CD8-positive, alpha-beta memory T cell (primary cell): ENCODE measurements at places on chromosomes 5 and 9.

GRCh38 chr9:26240020-26240419 lies 561.8 kb upstream of the TUSC1 start:
- no peak overlapping the region for H3K4me3 ChIP-seq
- no peaks in the 10 kb centered on the region for H3K27me3 ChIP-seq
- no peak overlapping the region for H3K27ac ChIP-seq

GRCh38 chr5:160843240-160843639 lies 8.8 kb downstream of the ATP10B start:
- H3K27me3 ChIP-seq: no peaks in the 10 kb centered on the region
- no peak for DNase-seq
- no peaks in the 10 kb centered on the region for H3K4me1 ChIP-seq
- H3K4me3 ChIP-seq: no peak overlapping the region
- no peak overlapping the region for H3K27ac ChIP-seq
- H3K36me3 ChIP-seq: no peaks in the 10 kb centered on the region

GRCh38 chr5:31417512-31417911 lies 114.4 kb downstream of the DROSHA start:
- no peak for DNase-seq
- peaks cover 32% of the 10 kb centered on the region for H3K36me3 ChIP-seq
- no peaks in the 10 kb centered on the region for H3K4me1 ChIP-seq
- no peaks in the 10 kb centered on the region for H3K27me3 ChIP-seq

DNA sequence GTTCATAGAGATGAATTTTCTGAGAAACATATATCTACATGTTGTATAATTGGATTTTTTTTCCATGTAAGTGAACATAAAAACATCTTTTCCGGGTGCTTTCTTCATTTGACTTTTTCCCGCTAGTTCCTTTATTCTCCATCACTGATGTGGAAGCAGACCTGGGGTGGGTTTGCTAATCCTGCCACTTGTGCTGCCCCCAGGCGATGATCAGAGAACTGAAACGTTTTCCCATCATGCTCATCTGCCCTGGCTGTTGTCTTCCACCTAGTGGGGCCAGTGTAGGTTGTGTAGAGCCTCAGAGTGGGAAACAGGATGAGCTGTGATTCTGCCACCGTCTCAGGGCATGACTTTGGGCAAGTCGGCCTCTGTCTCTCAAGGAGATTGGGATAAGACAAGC lies 34.2 kb upstream of the TGFBR1 start:
- H3K4me3 ChIP-seq: no peak overlapping the region
- H3K36me3 ChIP-seq: no peaks in the 10 kb centered on the region
- peaks cover 34% of the 10 kb centered on the region for H3K4me1 ChIP-seq
- H3K27ac ChIP-seq: no peak overlapping the region

DNA sequence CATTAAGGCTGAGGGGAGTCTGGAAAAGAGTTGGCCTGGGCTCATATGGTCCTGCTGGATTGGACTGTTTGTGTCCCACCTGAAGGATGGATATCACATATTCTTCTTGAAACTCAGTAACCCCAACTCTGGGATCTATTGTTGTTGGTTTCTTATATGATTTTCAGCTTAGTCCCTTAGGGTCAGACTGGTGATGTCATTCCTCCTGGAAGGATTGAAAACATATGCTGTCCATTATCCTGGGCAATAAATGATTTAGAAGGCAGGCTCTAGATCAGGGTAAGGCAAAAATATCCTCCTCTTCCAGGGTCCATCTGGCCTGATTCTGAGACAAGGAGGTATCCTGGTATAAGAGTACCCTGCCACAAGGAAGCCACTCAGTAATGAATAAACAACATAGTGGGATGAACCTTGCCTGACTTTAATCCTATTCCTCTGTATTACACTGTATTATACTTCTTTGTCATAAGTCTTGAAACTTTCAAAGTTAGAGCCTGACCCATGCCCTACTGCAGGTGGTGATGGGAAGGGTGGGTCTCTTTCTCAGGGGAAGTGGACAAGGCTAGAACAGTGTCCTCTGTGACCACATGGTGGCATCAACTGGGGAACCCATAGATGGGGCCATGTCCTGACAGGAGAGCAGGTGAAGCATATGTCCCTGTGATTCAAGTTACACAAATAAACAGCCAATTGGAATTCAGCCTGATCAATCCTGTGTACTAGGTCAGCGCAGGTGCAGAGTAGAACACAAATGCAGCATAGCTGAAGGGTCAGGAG lies 454.4 kb upstream of the TRPC7 start:
- no peaks in the 10 kb centered on the region for H3K27me3 ChIP-seq
- no peaks in the 10 kb centered on the region for H3K36me3 ChIP-seq
- no peak overlapping the region for H3K27ac ChIP-seq
